ENCODE measurements at places on chromosomes 6 and 20. TPM values are rescaled to one million over a fixed set of nuclear protein-coding genes. Genes with fewer than 3 reads are reported as not detected.

DNA sequence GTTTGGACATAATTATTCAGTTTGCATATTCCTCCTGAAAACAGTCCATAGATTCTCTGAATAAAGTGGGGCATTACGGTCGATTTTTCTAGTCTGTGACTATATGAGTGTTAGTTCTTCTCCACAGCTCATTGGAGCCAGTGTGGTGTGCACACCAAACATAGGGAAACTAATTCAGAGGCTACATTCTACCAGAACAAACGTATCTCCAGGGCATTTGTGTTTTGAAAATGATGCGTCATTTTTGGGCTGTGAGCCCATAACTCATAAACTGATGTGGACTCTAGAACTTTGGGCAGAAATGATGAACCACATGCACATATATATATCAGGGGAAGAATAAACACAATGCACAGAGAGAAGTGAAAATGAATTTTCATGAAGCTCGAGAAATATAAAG lies 41.8 kb downstream of the C6orf58 start:
- no peak for DNase-seq

DNA sequence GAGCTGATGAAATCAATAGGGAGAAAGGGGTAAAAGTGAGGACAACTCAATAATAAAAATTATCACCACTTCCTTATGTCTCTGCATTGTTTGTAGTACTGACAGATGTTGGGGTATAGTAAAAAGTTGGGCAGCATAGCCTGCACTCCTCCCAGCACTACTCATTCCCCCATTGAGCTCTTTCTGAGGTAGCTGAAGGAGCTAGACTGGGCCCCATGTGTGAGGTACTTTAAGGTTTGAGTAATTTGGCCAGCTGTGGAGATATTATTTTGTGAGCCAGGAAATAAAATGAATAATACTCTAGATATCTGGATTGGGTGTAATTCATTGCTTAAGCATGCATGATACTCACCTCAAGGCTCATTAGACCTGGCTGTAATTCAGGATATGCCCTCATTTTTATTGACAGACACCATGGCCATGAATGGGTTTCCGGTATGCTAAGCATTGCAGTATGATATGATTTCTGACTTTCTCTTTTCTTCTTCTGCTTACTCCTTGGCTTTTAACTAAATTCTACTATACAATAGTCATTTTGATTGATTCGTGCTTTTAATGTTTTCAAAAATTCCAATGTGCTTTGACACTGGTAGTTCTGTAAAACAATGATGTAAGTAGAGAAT lies 283.9 kb upstream of the RIMS1 start:
- DNase-seq: no peak

Gene PTGIS
- total RNA-seq: 15.1 TPM

- no peak for DNase-seq
These were observed 5.5 kb downstream of the VEGFA start for GRCh38 chr6:43775535-43775885.

Data from stomach (tissue), 19 donors.